ENCODE measurements at places on chromosomes 12 and 14.

GRCh38 chr12:49957570-49957967, 4.1 kb upstream of the AQP5 start:
- DNase-seq: no peak

GRCh38 chr12:20213723-20214625, 154.4 kb upstream of the PDE3A start:
- DNase-seq: no peak

- no peak for DNase-seq
These were observed 4.9 kb downstream of the ADGRD1 start for GRCh38 chr12:130958557-130959140.

DNA sequence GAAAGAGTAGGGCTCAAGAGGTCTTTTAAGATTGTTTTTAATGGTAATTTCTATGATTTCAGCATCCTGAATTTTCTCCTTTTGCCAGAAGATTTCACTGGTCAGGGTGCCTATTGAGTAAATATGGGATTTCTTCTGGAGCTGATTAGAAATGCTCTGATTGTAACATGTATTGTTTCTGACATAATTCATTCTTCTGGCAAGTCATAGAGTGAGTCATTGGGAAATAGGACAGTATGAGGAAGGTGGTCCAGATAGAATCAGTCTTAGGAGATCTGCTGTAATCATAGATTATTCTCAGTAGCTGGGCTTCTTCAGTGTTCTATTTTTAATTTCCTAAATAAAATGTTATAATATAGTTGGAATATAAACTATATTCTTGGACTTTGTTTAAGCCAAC, 182.0 kb upstream of the NAV3 start:
- no peak for DNase-seq

GRCh38 chr12:56020423-56021184, at the start of gene IKZF4:
IKZF4 (plus strand) TSS chr12:56021043; CDS start chr12:56021494, 451 bp downstream.
- DNase-seq: peak; percentile 49

GRCh38 chr12:113236539-113237399, 15.5 kb downstream of the TPCN1 start:
- peak; percentile 66 for DNase-seq

- DNase-seq: no peak
These were observed 148.4 kb upstream of the RGS6 start for GRCh38 chr14:71783786-71784185.

DNA sequence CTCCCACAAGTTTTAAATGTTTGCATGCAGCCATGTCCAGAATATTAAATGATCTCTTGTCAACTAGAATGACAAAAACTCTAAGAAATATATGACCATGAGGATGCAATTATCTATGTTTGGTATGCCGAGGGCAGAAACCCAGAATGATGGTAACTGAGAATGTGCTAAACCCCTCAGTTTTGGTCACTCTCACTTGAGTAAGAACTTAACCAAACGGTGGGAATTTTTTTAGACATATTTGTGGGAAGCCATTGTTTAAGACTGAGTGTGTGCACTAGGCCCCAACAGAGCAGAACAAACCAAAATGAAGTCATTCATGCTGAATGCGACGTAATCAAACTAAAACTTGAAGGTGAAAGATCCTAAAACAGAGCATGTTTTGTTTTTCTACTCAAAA, 1927.9 kb upstream of the SEL1L start:
- no peak for DNase-seq

- DNase-seq: no peak
These were observed 39.2 kb downstream of the BCL11B start for GRCh38 chr14:99232714-99233214.

GRCh38 chr12:131118371-131118770, 164.7 kb downstream of the ADGRD1 start:
- DNase-seq: no peak

DNA sequence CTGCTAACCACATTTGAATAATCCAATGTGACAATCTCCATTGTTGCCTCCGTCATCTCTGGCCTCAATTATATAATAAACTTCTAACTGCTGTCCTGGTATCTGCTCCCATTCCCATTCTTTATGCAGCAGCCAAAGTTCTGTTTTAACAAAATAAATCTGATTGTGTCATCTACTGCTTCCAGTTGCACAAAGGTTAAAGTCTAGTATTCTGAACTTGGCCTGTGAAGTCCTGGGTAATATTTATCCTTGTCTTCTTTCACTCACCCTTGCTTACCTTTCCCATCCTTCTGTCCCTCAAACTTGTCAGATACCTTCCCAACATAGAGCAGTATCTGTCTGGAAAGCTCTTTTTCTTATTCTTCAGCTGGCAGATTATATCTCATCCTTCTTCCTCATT, 19.3 kb upstream of the STRAP start:
- no peak for DNase-seq

GRCh38 chr12:67410667-67411067, 141.5 kb downstream of the CAND1 start:
- no peak for DNase-seq

DNA sequence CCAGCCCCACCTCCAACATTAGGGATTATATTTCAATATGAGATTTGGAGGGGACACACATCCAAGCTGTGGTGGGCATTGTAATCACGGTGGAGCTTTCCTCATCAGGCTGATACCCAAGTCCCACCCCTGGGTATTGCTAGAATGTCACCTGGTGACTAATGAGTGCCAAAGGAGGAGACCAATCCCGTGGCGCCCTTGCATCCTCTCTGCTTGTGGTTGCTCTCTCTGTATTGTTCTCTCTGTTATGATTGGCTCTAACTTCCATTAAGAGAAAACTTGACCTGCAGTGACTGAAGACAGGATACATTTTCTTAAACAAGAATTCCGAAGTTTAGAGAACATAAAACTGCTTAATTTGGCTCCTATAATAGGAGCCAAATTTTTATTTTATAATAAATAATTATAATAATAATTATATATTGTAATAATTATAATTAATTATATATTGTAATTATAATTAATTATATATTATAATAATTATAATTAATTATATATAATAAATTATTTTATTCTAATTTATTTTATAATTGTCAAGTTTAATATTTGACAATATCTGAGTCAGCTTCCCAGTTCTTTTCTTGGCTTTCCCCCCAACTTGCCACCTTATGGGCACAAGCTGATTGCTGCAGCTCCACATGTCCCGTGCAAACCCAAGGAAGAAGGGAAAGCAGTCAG, 420.1 kb downstream of the DIO2 start:
- no peak for DNase-seq

DNA sequence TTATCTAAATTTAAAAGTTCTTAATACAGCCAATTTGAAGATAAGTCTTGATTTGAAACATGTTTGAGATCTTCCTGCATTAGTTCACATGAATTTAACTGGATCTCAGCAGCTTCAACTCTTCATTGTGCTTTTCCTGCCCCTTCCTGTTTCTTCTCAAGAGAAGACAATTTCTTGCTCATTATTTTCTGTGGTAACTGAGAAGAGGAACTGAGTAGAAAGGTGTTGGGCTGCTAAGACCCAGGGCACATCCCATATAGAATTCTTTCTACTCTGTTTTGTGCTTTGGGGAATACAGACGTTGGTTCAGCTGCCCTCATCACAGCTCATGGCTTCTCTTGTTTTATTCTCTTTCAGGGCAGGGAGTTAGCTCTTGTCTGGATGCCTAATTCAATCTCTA, 110.2 kb downstream of the SNAPC1 start:
- no peak for DNase-seq

GRCh38 chr14:103633391-103633790, 4.4 kb downstream of the KLC1 start:
- no peak for DNase-seq
